Lower lobe of right lung (tissue), 2 donors: ENCODE measurements at places on chromosomes 5 and 9.

DNA sequence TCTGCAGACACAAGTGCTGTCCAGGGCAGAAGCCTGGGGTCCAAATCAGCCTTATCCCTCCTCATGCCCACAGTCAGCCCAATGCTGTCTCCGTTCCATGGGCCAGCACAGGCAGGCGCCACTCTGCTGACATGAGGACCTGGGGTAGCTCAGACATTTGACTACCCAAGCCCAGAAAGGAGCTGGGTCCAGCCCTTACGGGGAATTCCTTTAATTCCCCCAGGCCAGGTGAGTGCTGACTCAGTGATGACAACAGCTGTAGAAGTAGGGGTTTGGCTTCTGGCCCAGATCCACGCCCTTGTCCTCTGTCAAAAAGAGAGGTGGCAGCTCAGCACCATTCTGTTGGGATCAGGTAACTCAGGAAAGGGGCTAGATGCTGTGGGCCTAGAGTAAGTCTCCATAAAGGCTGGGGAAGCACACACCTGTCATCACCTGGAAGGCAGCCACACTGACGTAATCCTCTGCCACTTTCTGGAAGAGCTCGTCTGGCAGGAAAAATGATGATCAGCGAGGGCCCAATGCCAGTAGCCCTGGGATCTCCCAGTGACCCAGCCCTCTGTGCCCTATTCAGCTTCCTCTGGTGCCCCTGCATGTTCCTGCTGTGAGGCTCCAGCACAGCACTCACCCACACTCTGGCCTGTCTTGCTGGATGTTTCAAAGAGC lies 1.9 kb downstream of the RAB24 start:
- peaks cover 76% of the 10 kb centered on the region for H3K4me1 ChIP-seq
- H3K36me3 ChIP-seq, result peaks cover 38% of the 10 kb centered on the region
- DNase-seq, result peak; percentile 61
- H3K4me3 ChIP-seq, result peak overlapping the region; percentile 100
- no peaks in the 10 kb centered on the region for H3K27me3 ChIP-seq
- peak overlapping the region; percentile 68 for H3K27ac ChIP-seq

GRCh38 chr5:17406423-17406838 lies 91.6 kb upstream of the TAF11L2 start:
- H3K36me3 ChIP-seq, result no peaks in the 10 kb centered on the region
- no peaks in the 10 kb centered on the region for H3K4me1 ChIP-seq
- H3K4me3 ChIP-seq, result no peak overlapping the region
- no peak for DNase-seq
- H3K27ac ChIP-seq, result no peak overlapping the region
- no peaks in the 10 kb centered on the region for H3K27me3 ChIP-seq

GRCh38 chr5:165231821-165232508 lies 1726.5 kb downstream of the MAT2B start:
- H3K27ac ChIP-seq, result no peak overlapping the region
- DNase-seq, result no peak
- no peaks in the 10 kb centered on the region for H3K4me1 ChIP-seq
- H3K27me3 ChIP-seq, result no peaks in the 10 kb centered on the region
- no peaks in the 10 kb centered on the region for H3K36me3 ChIP-seq

GRCh38 chr5:77379558-77380061 lies 112.5 kb downstream of the WDR41 start:
- H3K4me1 ChIP-seq, result no peaks in the 10 kb centered on the region
- no peak overlapping the region for H3K27ac ChIP-seq
- no peaks in the 10 kb centered on the region for H3K36me3 ChIP-seq
- H3K4me3 ChIP-seq, result no peak overlapping the region
- no peak for DNase-seq

DNA sequence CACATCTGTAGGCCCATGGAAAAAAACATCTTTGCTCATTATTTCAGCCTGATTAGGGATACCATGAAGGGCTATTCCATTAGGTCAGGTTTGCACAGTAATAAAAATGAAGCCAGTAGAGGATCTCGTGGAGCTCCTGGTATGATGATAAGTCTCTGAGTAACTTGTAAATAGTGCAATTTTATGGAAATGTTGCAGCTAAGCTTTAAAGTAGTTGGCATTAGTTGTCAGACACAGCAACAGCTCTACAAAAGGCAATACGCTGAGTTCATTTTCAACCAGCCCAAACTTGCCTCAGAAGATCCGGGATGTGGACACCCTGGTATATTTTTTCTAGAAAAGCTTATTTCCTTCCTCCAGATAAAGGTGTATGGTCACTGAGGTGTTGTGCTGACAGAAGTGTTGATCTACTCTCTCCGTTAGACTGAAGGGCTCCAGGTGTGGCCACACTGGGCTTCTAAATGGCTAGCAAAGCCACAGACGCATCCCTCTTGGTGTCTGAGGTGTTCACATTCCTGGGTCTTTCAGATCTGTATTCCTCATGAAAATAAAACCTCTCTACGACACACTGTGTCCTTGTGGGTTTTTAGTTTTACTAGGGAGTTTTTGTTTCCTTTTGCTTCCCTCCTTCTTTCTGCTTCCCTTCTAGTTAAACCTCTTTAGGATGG lies 141.6 kb downstream of the GHR start:
- H3K4me1 ChIP-seq, result peaks cover 9% of the 10 kb centered on the region
- no peak overlapping the region for H3K4me3 ChIP-seq
- H3K27ac ChIP-seq, result no peak overlapping the region
- H3K27me3 ChIP-seq, result no peaks in the 10 kb centered on the region
- DNase-seq, result no peak
- H3K36me3 ChIP-seq, result no peaks in the 10 kb centered on the region
